ENCODE measurements at places on chromosomes 3 and 15.

DNA sequence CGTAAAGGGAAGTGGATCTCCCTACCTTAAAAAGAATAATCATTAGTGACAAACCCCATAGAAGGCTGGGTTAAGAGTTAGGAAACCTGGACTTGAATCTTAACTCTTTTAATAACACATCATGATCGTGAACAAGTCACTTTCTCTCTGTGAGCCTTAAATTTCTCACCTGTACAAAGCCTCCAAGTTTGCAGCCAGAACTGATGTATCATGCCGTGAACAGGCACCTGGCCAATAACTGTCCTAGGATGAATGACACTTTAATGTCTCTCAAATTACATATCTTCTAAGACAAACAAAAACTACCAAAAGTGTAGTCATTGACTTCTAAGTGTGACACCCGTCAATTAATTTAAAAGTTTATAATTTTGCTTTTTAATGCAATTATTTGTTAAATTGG, 3.9 kb downstream of the UPK1B start:
- DNase-seq, result no peak

DNA sequence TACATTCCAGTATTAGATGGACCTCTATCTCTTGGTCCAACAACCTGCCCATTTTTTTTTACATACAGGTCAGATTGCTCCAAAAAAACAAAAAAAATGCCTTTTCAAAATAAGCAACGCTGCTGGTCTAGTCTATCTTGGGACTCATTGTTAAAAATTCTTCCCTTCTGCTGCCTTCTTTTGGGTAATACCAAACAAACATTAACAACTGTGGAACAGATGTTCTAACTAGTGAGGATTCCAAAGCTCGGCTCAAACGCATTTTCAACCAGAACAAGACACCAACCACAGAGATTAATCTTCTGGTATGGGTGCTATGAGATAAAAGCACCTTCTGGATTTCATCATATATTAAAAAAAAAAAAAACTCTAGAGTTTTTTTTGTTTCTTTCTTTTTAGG, 24.7 kb downstream of the ARHGAP31 start:
- no peak for DNase-seq

DNA sequence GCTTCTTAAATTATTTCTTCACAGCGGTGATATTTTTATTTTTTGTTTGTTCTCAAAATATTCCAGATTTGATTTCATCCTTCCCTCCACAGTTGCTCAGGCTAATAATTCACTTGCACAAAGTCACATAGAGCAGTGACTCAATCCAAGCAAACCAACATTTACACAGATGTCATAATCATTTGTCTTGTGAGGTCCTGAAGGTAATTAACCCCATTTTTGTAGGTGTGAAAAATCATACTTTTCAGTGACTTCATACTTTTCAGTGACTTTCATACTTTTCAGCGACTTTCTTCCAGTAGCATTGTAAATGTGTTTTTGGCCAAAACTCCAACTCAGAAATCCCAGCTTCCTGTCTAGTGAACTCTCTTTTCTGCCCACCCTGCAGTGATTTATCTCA, 32.1 kb downstream of the CD200 start:
- DNase-seq, result no peak

DNA sequence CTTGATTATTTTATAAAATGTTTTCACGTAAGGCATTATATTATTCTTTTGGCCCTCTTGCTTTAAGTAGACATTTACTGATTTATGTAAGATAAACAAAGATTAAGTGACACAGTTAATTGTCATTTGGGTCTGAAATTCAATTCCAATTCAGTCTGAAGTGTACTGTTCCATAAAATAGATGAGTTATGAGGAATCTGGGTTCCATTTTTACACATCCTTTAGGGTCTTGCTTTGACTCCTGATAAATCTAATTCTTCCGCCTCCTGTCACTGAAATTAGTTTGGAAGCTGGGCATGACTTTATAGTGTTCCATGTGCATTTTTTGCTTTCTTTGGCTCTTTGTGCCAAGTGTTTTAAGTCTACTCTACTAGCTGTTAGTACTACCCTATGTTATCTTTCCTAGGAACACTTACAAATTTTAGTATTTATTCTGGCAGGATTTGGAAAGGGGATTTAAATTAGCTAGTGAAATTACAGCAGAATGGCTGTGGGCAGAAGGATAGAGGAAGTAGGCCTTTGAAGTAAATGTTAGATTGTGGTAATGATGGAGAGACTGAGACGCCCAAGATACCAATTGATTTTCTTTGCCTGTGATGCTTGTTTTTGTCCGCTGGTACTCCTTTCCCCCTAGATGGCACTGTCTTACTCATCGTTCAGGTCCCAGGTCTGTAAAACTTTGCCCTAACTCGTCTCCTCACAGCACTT, 14.3 kb downstream of the ARL8B start:
- no peak for DNase-seq

DNA sequence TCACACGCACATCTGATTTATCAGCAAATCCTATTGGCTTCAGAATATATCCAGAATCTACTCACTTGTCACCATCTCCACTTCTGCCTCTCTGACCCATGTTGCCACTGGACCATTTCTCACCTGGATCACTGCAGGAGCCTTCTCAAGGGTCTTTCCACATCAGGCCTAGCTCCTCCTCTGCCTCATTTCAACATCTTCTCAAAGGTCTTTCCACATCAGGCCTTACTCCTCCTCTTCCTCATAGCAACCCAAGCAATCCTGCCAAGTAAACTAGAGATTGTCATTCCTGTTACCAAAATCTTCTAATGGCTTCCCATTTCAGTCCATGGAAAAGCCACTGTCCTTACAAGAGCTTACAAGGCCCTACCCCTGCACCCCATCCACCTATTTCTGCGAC, 18.0 kb upstream of the DUT start:
- DNase-seq, result no peak

GRCh38 chr3:47035645-47036044, 56.2 kb downstream of the NBEAL2 start:
- DNase-seq, result no peak
